ENCODE measurements at places on chromosomes 4 and X.

DNA sequence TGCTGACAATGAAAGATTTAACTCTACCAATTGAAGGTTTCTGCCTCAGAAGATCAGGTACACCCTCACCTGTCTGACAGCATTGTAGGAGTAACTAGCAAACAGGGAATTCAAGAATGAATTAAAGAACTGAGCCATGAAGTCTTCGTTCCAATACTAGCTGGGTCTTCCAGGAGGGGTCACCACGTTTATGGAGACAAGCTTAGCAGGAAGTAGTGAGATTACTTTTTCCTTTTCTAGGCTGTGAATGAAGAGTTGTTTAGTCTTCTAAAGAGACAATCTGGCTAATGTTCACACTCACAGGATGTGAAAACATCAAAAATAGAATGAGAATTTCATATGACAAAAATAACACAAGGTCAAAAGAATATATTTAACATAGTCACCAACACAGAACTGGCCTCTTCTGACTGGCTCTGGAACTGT lies 54.9 kb downstream of the REELD1 start:
- DNase-seq, result no peak

DNA sequence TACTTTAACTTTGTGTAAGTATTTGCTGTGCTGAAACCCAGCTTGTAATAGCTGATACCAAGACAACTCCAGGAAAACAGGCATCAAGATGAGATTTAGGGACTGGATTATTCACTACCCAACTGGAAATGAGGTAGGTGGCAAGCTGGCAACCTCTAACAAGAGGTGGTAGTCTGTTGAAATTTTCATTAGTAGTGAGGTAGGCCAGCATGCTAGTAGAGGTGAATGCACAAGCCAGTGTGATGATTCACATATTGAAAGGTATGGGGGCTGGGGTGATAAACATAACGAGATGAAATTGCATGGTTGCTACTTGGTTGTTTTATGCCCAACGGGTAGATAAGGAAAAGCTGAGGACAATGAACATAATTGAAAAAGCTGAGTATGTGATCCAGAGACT lies 8.5 kb upstream of the TMPRSS11D start:
- DNase-seq, result no peak

GRCh38 chrX:130118441-130119311 lies 8.4 kb upstream of the ELF4 start:
- DNase-seq, result no peak

- no peak for DNase-seq
Measured at GRCh38 chr4:176717237-176717636, 75.5 kb downstream of the VEGFC start.

DNA sequence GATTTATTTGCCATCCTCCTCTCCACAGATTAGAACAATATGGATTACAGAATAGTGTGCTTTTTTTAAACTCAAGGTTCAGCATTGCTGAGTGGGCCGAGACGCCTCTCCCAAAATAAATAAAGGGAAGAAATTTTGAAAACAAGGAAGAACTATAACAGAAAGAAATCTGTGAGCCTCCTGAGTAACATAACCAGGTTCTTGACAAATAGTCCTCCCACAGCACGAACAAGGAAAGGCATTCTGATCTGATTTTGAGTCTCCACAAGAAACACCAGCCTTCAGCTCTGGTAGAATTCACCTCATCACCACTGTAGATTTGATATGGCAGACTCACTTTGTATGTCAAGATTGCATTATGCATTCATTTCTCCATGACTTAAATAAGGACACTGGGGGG lies 173.6 kb downstream of the HHIP start:
- no peak for DNase-seq

DNA sequence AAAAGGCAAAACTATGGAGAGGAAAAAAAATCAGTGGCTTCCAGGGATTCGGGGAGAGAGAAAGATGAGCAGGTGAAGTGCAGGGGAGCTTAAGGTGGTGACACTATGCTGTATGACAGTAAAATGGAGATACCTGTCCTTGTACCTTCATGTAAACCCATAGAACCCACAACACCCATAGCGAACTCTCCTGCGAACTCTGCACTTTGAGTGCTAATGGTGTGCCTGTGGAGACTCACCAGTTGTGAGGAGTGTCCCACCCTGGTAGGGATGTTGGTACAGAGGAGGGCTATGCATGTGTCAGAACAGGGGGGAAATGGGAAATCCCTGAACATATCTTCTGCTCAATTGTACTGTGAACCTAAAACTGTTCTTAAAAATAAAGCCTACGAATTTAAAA lies 42.8 kb downstream of the HMX1 start:
- no peak for DNase-seq

DNA sequence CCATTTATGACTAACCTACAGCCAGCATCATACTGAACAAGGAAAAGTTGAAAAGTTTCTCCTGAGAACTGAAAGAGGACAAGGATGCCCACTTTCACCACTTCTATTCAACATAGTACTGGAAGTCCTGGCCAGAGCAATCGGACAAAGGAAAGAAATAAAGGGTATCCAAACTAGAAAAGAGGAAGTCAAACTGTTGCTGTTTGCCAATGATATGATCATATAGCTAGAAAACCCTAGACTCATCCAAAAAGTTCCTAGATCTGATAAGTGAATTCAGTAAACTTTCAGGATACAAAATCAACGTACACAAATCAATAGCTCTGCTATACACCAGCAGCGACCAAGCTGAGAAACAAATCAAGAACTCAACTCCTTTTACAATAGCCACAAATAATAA lies 64.5 kb downstream of the CENPC start:
- DNase-seq, result no peak

GRCh38 chr4:17531538-17532285 lies 16.7 kb downstream of the CLRN2 start:
- no peak for DNase-seq

GRCh38 chr4:74475091-74475800 lies 30.3 kb downstream of the AREG start:
- DNase-seq, result peak; percentile 44

DNA sequence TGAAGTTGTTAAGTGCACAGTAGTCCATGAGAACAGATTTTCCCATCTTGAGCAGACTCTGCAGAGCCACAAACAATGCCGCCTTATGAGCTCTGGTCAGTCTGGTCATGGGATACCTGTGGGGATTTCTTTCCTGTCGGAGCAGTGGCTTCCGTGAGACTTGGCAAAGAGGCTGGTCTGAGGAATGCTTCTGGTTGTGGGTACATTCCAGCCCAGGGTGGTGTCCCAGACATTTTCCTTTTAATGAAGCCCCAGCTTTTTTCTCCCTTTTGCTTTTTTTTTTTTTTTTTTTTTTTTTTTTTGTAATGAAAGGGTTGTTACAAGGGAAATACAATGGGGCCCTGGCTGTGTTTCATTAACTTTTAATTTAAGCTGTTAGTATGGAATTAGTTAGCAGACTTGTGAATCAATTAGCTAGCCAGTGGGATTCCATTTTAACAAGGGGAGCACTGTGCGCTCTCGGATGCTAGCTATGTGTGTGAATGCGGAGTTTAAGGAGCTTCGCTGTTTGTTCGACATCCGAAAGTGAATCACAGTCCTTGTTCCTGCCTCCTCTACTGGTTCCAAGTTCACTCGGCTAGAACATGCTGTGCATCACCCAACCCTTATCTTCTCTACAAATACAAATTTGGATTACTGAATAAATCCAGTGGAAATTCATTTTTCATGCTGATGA lies 225.1 kb downstream of the CBR4 start:
- DNase-seq, result no peak

- DNase-seq, result no peak
Measured at GRCh38 chr4:84855774-84856173, 110.7 kb downstream of the WDFY3 start.

DNA sequence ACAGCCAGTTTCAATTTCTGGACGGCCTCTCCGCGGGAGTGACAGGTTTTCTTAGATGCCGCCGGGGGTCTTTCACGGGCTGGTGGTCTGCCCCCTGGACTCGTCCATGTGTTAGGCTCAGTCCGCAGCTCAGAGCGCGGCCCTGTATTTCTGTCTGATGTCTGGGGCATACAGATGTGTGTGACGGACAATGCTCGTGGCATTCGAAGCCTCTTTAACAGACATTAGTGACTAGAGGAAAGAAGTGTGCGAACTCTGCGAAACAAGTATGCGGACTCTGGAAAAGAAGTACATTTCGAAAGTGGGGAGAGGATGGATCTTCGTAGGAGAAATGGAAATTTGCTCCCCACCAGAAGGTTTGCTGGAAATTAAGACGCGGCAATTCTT lies 793 bp upstream of the DCUN1D4 start:
- DNase-seq, result no peak

DNA sequence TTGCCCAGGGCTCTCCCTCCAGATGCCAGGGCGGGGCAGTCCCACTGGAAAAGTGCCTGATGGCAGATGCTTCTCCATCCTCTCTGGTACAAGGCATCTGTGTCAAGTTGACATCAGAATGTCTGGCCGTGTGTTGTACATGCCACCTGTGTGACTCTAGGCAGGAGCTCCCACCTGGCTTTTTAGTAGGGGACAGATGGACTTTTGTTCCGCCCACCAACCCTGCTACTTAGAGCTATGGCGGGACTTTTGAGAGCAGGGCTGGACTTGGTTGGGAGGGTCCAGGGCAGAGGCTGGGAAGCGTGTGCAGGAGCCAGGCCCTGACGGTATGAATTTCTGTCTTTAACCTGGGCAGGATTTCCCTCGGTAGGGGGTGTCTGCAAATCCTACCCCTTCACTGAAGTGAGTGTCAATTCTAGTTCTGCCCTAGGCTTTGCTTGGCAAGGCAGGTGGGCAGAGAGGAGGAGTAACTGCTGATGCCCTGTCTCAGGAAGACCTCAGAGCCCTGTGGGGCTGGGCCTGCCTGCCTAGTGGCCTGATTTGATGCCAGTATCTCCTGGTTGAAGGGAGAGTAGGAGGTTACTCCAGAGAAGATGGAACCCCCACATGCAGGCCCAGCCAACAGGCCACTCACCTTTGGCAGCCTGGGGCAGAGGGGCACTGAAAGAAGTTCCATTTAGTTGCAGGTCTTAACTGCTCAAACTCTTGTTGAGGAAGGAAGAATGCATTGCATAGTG lies 99.1 kb downstream of the PJA1 start:
- DNase-seq, result no peak

- peak; percentile 57 for DNase-seq
Measured at GRCh38 chr4:15234856-15235126, 193.0 kb upstream of the C1QTNF7 start.

Measured in left renal cortex interstitium (tissue), 4 donors.